Frontal cortex (tissue), 4 donors: ENCODE measurements at places on chromosomes 4 and X. TPM values are rescaled to one million over a fixed set of nuclear protein-coding genes. Genes with fewer than 3 reads are reported as not detected.
A peak's percentile ranks its signal among the peaks of the same experiment; 100 is the strongest.

ELK1 gene
- total RNA-seq = 17.5 TPM

DNA sequence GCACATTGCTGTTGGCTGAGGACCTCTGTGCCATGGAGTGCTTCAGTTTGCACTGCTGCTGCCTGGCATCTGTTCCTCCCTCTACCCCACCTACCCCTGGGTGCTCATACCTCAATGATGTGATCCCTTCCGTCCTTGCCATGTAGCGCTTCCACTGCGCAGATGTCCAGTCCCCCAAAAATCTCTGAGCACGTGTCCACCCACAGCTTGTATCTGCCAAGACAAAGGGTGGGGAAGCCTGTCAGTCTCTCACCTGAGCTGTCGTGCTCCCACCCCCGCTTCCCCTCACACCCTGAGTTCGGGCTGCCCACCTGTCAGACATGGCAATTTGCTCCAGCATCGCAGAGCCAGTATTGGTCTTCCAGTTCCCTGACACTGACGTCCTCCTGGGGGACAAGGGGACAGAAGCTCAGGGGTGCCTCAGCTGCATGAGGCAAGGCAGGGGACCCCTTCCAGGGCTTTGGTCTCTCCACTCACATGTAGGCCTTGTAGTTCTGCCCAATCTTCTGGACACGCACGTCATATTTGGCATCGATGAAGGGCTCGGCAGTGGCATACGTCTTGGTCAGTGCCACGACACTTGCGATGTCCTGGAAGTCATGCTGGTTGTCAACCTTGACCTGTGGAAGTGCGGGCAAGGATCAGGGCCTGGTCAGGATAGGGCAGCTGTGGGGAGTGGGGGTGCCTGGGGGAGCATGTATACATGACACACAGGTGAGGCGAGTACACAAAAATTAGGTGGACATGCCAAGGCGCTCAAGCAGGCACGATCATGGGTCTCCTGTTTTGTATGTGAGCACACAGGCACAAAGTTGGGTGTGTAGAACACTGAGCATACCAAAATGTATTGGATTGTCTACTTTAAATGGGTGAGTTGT, 6.0 kb upstream of the TIMP1 start:
- DNase-seq = no peak

- peak; percentile 60 for DNase-seq
These were observed 52.9 kb upstream of the HPF1 start for GRCh38 chr4:169810325-169811323.

TMEM165 gene
- 139 TPM for total RNA-seq
